Spleen (tissue), 13 donors: ENCODE measurements at places on chromosomes 3 and 15. TPM values are rescaled to one million over a fixed set of nuclear protein-coding genes. Genes with fewer than 3 reads are reported as not detected.

SLC35G2 gene
- total RNA-seq = 3.4 TPM

PRR23C gene
- not detected for total RNA-seq

SPSB4 gene
- 5.8 TPM for total RNA-seq

P3H2 gene
- 155 TPM for total RNA-seq

LIPC gene
- 2.5 TPM for total RNA-seq

CAV3 gene
- total RNA-seq = not detected

SLC24A5 gene
- not detected for total RNA-seq

MCTP2 gene
- 102 TPM for total RNA-seq

CIAO2A gene
- 53.4 TPM for total RNA-seq

ANKRD34C gene
- total RNA-seq = not detected

CLDN16 gene
- total RNA-seq = not detected

PFN2 gene
- total RNA-seq = 13.2 TPM

DYNLT2B gene
- 1.7 TPM for total RNA-seq

CLDN18 gene
- total RNA-seq = not detected

POC1A gene
- total RNA-seq = 2.5 TPM

DNA sequence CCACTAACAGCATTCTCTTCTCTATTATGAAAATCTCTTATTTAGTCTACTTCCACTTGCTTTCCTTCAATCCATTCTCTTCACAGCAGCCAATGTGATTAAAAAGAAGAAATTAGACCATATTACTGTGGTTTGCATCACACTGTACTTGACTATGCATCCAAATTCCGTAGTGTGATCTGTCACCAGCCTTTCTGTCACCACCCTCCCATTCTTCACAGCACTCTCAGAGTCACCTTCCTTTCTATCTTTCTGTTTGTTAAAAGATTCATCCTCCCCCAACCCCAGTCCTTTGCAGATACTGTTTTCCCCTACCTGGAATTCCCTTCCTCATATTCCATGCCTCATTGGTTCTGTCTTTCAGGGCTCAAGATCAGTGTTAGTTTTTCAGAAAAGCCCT lies 55.0 kb upstream of the ABHD10 start:
- no peak for DNase-seq

- DNase-seq = no peak
These were observed 1237.3 kb downstream of the ROBO2 start for GRCh38 chr3:78277220-78277619.

GRCh38 chr3:173255555-173255954 lies 114.5 kb upstream of the SPATA16 start:
- DNase-seq = no peak

DNA sequence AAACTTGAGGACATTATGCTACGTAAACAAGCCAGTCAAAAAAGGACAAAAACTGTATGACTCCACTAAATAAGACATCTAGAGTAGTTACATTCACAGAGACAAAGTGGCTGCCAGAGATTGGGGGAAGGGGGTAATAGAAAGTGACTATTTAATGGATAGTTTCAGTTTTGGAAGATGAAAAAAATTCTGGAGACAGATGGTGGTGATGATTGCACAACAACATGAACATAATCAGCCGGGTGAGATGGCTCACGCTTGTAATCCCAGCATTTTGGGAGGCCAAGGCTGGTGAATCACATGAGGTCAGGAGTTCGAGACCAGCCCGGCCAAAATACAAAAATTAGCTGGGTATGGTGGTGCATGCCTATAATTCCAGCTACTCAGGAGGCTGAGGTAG lies 40.6 kb downstream of the DPP8 start:
- no peak for DNase-seq

- DNase-seq = no peak
These were observed 25.8 kb upstream of the BLM start for GRCh38 chr15:90691369-90691768.

DNA sequence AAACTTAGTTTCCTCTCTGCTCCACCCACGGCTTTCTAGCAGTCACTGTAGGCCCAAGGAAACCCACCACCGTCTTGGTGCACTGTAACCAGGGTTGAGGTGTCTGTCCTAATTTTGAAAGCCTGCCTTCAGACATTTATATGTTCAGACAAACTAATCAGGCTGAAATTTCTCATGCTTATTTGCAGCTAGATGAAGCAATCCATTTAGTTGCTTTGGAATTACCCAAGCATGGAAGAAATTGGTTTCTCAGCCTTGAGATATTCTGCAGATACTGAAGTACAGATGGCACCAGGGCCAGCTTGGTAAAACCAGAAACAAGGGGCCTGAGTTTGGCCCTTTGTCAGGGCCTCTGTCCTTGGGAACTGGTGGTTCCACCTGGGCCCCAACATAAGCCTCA lies 105.4 kb downstream of the CACNA1D start:
- no peak for DNase-seq

GRCh38 chr3:152497457-152497856 lies 228.7 kb downstream of the MBNL1 start:
- DNase-seq = no peak

DNA sequence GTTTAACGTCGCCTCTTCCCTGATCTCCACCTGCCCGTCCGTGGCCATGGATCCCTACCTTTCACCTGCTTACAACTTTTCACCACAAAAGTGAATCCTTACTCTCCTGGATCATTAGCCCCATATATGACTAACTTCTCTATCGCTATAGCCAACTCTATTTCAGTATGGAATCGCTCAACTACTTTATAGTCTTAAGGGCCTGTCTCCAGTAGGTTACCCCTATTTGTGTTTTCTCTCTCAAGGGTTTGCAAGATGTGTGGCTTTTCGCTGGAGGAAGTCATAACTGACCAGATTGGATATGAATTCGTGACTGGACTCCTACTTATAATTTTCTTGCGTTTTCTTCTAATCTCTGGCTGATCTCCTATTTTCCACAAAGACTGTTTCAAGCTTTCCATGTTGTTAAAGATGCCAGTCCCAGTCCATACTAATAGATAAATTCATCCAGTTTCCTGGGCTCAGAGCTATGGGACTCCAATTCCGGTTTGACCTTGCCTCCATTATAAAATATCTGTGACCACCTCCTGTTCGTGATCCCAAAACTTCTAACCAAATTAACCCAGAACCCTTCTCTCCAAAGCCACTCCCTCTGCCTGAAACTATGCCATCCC lies 1.3 kb upstream of the STAG1 start:
- no peak for DNase-seq

- no peak for DNase-seq
These were observed 606.6 kb downstream of the RBMS3 start for GRCh38 chr3:29887451-29887850.

DNA sequence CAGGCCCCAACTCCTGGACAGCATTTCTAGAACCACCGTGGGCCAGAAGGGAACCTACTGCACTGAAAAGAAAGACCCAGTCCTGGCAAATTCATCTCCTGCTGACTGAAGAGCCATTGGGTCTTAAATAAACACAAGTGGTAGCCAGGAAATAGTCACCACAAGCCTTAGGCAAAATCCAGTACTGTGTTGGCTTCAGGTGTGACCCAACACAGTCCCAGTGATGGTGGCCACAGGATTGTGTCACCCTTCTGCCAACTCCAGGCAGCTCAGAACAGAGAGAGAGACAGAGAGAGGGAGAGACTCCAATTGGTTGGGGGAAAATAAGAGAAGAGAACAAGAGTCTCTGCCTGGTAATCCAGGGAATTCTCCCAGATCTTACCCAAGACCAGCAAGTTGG lies 23.1 kb downstream of the NEDD4 start:
- no peak for DNase-seq

DNA sequence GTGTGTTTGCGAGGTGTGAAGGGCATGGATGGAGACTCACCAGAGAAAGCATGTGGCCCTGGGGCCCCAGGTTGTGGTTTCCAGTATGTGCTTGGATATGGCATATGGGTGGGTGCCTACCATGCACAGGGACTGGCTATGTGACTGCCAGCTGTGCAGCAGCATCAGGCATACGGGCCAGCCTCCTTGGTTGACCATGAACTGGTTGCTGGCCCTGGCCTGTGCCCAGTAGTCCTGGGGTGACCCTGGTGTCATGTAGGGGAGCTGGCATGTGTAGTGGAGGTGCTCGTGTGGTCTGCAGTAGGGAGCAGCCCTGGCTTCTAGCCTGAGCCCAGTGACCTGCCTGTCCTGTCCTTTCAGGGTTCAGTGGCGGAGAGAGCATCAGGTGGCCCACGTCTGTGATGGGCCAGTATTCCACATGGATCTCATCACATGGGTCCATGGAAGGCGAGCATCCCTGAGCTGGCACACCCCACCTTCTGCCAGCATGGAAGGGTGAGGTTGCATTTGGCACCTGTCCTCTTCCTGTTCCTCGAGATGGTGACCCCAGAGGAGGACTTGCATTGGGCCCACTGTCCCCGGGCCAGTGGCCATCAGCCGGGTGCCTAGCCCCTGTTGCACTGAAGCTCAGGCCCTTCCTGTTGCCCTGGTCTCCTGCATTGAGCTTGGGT lies 228.9 kb downstream of the SNRPN start:
- peak; percentile 58 for DNase-seq

- no peak for DNase-seq
These were observed 430.7 kb upstream of the CFAP20DC start for GRCh38 chr3:59480486-59480995.

DNA sequence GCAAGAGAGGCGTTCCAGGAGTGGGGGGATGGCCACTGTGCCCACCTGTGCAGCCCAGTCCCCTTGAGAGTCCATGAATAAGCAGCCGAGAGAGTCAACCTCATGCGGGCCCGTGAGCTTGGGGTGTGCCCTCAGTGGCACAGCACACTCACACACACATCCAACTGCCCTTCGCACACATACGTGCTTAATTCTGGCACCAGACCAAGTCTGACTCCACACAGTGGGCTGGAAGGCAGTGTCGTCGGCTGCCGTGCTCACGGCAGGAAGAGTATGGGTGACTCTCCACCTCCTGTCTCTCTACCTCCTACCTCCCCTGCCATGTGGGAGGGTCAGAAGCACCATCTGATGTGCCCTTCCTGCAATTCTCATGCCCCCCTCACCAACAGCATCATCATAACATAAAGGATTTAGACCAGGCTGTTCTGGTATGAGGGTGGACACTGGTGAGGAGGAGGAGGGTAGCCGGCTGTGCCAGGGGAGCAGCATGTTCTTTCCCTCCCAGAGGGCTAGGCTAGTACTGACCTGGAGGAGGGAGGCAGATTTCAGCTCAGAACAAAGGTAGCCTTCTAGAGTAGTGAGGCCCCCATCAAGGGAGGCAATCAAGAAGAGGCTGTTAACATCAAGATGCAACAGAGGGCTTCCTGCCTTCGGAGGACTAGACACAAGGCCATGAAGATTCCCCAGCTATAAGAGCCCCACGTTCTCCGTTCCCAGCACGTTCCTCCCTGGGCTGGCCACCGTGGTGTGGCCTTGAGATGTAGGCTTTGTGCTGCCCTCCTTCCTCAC lies 5.3 kb upstream of the STRA6 start:
- DNase-seq = no peak

- no peak for DNase-seq
These were observed 53.1 kb upstream of the CFAP161 start for GRCh38 chr15:81080996-81081395.

GRCh38 chr3:12810013-12810780 lies 13.7 kb downstream of the CAND2 start:
- peak; percentile 97 for DNase-seq

DNA sequence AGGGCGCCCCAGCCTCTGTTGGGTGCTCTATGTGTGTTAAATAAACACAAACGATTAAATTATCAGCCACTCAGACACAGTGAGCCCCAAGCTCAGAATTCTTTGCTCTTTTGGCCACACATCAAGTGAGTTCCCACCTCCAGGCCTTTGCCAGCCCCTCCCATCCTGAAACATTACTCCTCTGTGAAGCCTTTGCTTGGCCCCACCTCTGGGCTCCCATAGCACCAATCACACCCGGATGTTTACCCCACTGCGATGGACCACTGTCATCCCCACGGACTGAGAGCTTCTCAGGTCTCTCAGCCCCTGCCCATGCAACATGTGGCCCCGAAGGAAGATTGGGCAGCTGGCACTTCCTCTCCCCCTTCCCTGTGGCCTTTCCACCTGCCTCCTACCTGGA lies 85.1 kb downstream of the NUP210 start:
- no peak for DNase-seq

- DNase-seq = no peak
These were observed 140.9 kb downstream of the FOXP1 start for GRCh38 chr3:71442652-71443042.

GRCh38 chr15:55897560-55898336 lies 95.7 kb downstream of the NEDD4 start:
- no peak for DNase-seq

DNA sequence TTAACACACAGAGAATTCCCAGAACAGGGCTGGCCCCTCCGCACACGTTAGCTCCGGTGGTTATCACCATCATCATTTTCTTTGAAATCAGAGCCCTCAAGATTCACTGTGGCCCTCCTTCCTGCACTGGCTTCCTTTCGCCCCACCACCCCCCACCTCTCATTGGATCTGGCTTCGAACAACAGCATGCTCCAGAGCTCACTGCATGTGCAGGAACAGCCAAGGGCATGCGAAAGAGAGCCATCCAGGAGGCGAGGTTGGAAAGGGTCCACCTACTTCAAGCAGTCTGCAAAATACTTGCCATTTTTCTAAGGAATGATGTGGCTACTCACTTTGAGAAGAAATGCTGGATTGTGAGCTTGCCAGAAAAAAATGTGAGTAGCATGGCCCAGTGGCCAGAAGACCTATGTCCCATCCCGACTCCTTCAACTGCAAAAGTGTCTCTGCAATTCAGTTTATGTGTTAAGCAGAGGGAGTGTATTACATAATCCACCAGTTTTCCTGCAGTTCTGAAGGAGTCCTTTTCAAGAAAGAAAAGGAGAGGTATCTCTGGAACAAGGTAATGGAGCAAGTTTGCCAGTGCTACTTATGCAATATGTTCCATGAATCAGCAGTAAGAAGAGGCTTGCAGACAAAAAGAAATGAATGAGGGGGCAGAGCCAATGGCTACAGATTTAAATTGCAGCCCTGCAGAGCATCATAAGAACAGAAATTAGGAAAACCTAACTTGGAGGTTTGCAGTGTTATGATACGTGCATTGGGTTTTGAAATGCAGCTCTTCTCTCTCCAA lies 92.8 kb downstream of the OCA2 start:
- no peak for DNase-seq

DNA sequence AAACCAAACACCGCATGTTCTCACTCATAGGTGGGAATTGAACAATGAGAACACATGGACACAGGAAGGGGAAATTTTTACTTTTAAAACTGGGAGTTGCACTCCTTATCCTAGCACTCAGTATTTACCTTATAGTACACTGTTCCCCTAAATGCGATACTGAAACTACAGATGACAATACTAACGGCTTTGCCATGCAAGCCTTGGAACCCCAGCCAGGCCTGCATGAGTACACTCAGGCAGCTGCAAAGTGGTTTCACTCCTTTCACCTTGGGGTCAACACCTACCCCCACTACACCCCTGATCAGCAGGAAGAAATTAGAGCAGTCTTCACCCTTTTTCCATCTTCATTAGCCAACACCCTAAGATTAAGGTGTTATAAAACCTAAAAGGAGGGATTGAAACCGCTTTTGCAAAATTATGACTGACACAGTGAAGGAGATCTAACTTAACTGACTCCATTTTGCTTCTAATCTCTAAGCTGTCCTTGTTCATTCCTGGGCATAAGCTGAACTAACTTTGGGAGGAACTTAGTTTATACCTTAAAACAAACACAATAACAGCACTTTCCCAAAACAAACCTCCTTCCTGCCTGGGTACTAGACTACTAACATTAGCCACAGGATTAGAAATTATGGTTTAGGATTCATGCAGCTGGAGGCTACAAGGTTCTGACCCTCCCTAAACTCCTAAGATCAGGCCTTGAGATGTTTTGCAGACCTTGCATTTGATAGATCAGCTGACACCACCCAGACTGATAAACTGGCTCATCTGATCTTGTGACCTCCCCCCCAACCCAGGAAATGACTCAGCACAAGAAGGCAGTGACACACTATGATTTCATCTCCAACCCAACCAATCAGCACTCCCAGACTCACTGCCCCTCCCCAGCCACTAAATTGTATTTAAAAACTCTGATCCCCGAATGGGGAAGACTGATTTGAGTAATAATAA lies 452.1 kb upstream of the PPP2R3A start:
- DNase-seq = no peak
